Omental fat pad (tissue), 4 donors: ENCODE measurements at places on chromosomes 11 and 22.

DNA sequence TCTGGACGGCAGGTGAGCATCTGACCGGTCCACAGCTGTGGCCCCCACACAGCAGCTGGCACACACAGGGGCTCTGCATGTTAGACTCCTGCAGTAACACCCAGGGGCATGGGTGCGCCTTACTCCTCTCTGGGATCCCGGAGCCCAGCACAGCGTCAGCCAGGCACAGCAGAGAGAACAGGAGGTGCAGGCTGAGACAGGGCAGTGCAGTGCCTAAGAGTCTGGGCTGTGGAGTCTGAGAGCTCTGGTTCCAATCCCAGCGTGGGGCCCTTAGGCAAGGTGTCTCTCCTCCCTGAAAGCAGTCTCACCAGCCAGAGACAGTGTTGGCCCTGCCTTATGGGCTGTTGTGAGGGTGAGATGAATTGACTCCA, 2.3 kb downstream of the NUDT8 start:
- no peak for DNase-seq

GRCh38 chr22:33776491-33776890, 143.8 kb downstream of the LARGE1 start:
- no peak for DNase-seq

- DNase-seq = no peak
Observed at GRCh38 chr11:38038777-38039176, 1440.7 kb upstream of the RAG2 start.

GRCh38 chr11:59000003-59000402, 60.7 kb downstream of the GLYATL1 start:
- DNase-seq = no peak

DNA sequence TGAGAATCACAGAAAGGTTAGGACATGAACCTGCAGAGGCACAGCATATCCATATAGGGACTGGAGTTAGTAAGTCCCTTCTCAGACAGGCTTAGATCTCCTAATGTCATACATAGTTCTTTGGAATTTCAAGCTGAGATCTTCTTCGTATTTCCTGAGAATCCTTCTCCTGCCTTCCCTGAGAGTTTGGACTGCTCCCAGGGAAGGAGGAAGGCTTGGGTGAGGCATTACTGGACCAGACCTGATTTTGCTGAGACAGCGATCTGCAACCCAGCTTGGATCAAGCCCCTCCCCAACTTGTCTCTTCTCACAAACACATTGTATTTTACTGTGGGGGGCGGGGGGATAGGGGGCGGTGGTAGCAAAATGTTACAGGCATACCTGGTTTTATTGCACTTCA, 108.5 kb downstream of the TSPAN18 start:
- DNase-seq = no peak
